ENCODE measurements at places on chromosomes 5 and 9.

DNA sequence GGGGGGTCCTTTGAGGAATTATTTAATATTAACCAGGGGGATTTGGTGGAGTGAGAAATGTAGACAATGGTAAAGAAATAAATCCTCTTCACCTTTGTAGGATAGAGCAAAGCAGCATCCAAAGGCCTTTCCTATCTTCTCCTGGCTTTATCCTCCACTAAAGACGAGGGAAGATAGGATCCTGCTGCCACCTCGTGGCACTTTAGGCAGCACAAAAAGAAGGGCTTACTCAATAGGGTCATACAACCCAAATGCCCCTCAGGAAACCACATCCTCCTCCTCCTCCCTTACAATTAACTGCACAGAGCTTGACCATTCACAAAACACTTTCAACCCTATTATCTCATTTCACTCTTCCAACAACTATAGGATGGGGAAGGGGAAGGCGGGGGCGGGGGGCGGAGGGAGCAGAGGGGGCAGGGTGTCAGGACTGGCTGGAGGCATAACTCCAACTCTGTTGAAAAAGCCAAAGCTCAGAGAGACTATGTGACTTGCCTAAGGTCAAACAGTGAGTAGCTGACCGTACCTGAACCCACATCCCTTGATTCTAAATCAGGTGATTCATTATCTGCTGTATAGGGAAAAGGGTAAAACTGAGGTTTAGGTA lies 45.4 kb upstream of the MYOT start:
- DNase-seq: no peak

GRCh38 chr5:55222985-55223811 lies 3.9 kb downstream of the MCIDAS start:
- no peak for DNase-seq

GRCh38 chr9:14806941-14807520 lies 84.5 kb upstream of the CER1 start:
- DNase-seq: no peak

DNA sequence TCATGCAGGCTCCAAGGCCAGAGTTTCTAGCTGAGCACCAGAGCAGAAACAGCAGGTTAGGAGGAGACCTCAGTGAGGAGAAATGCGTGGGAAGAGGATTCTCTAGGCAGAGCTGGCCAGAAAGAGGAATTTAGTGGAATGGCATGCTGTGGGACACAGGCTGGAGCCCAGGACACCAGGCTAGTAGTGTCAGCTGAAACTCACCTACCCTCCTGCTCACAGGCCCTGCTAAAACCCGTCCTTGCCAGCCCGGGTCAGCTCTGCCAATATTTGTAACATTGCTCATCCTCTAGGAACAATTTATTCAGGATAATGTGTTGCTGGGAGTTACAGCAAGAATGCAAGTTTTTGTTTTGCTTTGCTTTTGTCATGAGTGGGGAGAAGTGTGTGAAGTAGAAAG lies 40.2 kb upstream of the AGXT2 start:
- no peak for DNase-seq

- DNase-seq: no peak
Measured at GRCh38 chr5:118578093-118578492, 410.3 kb downstream of the DTWD2 start.

DNA sequence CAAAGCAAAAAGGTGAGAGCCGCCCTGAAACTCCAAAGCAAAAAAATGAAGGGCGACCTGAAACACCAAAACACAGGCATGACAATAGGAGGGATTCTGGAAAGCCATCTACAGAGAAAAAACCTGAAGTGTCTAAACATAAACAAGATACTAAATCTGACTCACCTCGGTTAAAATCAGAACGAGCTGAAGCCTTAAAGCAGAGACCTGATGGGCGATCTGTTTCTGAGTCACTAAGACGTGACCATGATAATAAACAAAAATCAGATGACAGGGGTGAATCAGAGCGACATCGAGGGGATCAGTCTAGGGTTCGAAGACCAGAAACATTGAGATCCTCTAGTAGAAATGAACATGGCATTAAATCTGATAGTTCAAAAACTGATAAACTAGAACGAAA lies 108.8 kb downstream of the NIPBL start:
- no peak for DNase-seq

GRCh38 chr9:18256568-18256967 lies 217.4 kb upstream of the ADAMTSL1 start:
- DNase-seq: no peak

DNA sequence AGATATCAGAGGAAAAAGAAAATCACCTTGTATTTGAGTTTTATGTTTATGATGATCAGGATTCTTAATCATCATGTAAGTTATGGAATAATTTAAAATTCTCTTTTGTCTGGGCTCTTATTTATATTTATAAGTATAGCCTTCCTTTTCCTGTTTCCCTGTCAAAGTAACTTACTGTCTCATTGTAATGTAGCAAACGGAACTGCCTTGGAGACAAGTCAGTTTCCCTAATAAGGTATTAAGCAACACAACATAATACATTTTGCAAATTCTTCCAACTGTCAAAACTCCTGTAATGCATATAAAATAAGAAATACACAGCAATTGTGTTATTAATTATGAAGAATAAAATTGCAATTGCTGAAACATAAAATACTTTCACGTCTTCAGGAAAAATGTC lies 463.2 kb downstream of the MAT2B start:
- no peak for DNase-seq

DNA sequence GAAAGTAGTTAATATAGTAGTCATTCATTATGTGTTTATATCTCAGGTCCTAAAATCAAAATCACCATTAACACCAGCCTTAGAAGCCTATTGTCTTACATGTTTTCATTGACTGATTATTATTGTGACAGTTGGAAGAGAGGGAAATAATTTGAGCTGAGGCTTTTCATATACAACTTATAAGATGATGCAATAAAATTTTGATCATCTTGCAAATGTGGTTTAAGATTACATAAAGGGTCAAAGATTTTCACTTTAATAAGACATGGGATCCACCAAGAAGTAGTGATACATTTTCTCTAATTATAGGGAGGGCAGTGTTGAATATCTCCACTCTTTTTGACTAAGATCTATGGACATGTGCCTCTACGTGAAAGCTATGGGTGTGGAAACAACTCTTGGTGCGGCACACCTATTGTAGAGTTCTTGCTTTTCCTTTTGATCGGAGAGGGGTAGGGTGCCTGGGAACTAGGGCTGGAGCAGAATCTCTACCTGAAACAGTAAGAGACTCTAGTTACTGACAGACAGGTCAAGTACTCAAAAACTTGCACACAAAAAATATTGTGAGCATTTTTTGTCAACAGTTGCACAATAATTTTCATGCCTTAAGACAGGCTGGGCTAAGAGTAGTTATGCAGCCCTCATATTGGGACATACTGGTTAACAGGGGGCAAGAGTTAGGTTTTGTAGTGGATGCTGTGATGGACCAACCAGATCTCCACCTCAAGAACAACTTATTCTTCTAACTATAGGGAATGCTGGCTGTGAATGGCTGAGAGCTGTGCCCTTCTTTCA lies 139.3 kb upstream of the FST start:
- DNase-seq: no peak

GRCh38 chr9:91089405-91090129 lies 272.2 kb downstream of the AUH start:
- DNase-seq: no peak

DNA sequence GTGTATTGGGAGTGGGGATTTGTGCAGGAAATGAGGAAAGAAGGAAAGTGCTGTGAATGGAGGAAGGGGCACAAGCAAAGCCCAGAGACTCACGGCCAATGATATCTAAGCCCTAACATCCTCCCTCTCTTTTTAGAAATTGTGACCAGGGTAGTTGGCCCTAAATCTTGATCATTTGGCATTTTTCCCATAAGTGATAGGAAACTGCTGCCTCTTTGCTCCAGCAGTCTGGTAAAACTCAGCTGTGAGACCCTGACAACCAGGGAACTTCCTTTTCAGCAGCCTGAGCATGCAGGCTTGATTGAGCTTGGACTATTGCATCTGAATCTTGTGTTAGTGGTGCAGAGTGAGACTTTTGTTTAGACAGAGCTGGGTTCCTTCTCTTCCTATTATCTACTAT lies 9.6 kb upstream of the ADRB2 start:
- DNase-seq: no peak

- no peak for DNase-seq
Measured at GRCh38 chr5:137260820-137261695, 238.1 kb downstream of the SPOCK1 start.

- no peak for DNase-seq
Measured at GRCh38 chr5:15560421-15560820, 60.4 kb downstream of the FBXL7 start.

DNA sequence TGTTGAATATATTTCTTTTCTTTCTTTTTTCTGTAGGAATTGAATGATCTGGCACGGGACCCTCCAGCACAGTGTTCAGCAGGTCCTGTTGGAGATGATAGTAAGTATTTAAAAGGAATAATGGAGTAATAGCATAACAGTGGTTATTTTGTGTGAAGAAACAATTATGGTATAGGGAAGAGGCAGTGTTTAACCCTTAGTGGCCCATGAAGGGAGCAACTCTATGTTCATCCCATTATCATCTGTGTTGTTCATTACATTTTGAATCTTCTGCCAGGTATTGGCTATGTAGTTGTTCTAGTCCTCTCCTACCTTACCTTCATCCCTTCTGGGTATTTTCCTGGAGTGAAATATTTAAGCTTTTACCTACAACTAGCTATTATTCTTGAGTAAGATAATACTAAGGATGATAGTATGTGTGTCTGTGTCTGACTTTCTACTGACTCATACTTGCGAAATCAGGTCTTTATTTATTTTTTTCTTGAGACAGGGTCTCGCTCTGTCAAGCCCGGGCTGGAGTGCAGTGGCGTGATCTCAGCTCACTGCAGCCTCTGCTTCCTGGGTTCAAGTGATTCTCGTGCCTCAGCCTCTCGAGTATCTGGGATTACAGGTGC lies 39.3 kb downstream of the UBE2D2 start:
- DNase-seq: no peak

DNA sequence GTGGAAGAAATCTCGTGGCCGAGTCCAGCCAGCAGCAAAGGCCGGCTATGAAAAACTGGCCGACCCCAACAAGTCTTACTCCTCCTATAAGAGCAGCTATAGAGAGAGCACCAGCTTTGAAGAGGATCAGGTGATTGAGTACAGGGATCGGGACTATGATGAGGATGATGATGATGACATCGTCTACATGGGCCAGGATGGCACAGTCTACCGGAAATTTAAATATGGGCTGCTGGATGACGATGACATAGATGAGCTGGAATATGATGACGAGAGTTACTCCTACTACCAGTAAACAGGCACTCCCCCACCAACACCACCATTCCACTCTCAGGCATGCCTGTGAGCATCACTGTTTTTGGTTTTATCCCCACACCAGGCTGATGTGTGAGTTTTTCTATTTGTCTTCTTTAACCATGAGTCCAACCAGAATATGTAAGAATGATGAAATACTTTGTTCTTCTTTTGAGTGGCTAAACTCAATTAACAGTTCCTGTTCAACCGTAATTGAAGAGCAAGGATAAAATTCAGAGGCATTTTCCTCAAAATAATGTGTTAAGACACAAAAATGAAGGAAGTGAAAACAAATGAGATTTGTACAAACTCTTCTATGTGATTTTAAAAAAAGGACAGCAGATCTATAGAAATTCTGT lies 35.5 kb downstream of the RFK start:
- no peak for DNase-seq

- DNase-seq: no peak
Measured at GRCh38 chr9:4486176-4486575, 4.1 kb upstream of the SLC1A1 start.
